ENCODE measurements at places on chromosomes 1 and 21.

GRCh38 chr1:157562515-157562914, 10.2 kb upstream of the FCRL5 start:
- DNase-seq, result no peak

GRCh38 chr21:46146856-46147255, 8.5 kb downstream of the FTCD start:
- DNase-seq, result no peak

GRCh38 chr1:150563340-150564038, 14.3 kb downstream of the ADAMTSL4 start:
- peak; percentile 59 for DNase-seq

- no peak for DNase-seq
Observed at GRCh38 chr1:231144416-231145193, 17.3 kb upstream of the TRIM67 start.

- DNase-seq, result no peak
Observed at GRCh38 chr1:34057347-34058130, 107.5 kb downstream of the CSMD2 start.

GRCh38 chr1:148307583-148308185, 155.6 kb upstream of the NBPF11 start:
- no peak for DNase-seq

DNA sequence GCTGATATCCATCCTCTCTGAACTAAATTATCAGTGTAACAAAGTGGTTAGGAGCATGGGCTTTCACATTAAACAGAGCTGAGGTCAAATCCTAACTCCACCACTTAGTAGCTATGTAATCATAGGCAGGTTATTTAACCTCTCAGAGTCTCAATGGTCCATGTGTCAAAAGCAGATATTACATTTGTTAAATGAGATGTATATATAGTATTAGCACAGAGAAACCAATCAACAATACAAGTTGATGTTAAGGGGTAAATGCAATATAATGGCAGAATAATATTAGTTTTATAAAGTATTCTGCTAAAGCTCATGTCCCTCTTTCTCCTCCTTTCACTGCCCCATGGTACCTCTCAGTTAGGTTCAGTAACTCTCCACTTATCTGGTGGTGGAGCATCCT, 27.2 kb downstream of the DBT start:
- no peak for DNase-seq

DNA sequence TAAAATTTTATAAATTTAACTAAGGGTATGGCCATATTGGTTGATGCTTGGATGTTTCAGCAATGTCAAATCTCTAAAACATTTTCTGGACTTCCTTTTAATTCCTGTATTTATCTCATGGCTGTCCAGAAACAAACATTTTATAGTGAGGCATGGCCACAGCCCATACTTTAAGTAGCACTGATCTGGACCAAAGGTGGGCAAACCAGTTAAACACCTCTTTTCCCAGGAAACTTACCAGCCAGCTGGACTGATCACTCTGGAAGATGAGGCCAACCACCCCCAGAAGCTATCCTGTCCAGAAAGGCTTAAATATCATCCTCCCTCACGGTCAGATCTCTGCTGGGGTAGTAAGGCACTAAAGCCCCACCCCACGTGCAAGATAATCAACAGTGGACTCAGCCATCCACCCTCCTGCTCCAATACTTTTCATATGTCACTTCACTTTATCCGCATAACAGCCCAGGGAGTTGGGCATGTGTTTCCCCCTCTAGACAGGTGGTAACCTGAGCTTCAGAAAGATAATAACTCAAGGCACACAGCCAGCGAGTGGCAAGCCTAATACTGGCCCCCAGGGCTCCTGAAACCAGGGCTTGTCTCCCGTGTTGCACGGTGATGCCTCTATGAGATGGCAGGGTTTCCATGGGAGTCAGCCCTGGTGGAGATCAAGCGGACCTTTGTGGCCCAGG, 120.5 kb upstream of the NGF start:
- DNase-seq, result no peak

DNA sequence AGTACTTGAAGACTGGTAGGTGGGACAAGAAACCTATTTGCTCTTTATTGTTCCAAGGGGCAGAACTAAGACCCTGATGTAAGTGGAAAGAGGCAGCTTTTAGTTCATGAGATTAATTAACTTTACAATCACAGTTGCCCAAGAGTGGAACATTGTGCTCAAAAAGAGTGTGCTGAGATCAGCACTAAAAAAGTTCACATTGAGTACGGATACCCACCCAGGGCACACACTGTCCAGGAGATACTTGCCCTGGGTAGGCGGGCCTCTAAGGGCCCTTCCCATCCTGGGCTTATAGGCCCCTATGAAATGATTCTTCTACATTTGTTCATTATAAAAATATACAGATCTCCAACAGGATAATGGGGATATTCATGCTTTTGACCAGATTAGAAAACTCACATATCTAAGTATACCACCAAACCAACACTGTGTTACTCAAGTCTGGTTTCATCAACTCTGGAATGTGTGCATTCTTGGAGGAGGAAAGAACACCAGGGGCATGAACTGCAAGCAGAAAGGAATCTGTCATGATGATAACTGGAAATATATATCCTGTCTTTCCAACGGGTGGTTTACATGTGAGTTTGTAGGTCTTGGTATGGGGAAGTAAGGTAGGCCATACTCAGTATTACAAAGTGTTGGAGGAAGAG, 626.2 kb downstream of the SMYD3 start:
- DNase-seq, result no peak

- DNase-seq, result peak; percentile 87
Observed at GRCh38 chr1:94792473-94793295, 27.5 kb upstream of the SLC44A3 start.

DNA sequence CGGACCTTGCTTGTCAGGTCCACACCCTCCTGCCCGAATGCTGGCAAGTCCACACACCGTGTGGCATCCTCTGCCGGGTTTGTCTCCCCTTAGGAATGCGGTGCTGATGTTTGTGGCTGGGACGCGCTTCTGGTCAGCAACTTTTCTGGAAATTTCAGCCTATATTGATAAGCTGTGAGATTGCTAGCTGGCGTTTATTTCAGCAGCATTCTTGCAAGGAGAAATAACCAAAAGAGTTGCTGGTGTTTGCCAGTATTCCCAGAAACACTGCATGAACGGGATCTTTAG, 601 bp downstream of the CEPT1 start:
- peak; percentile 65 for DNase-seq

GRCh38 chr1:22290157-22290556, 147.3 kb upstream of the WNT4 start:
- no peak for DNase-seq

- no peak for DNase-seq
Observed at GRCh38 chr1:228866468-228866867, 131.2 kb downstream of the RHOU start.

- peak; percentile 86 for DNase-seq
Observed at GRCh38 chr1:11918799-11919519, 7.3 kb downstream of the KIAA2013 start.

- no peak for DNase-seq
Observed at GRCh38 chr1:83828456-83828855, 170.5 kb downstream of the TTLL7 start.

DNA sequence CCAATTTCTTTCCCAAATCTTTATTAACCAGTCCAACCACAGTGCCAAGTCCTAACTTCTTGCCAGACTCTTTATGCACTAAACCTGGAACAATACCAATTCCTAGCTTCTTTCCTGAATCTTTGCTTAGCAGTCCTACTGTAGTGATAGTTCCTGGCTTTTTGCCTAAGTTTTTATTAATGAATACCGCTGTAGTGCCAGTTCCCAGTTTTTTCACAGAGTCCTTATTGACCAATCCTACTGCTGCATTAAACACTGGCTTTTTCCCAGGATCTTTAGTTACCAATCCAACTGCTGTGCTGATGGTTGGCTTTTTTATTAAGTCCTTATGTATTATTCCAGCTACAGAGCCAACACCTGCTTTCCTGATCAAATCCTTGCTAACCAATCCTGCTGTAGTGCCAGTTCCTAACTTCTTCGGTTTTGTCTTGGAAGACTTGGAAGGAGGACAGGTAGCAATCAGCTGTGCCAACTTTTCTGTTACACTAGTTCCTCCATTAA, 80.8 kb downstream of the ASH1L start:
- DNase-seq, result peak; percentile 22

- peak; percentile 97 for DNase-seq
Observed at GRCh38 chr1:158999316-159000069, 10.2 kb upstream of the IFI16 start.

GRCh38 chr1:234921266-234922062, 207.2 kb downstream of the TOMM20 start:
- DNase-seq, result peak; percentile 91
